ENCODE measurements at places on chromosomes 5 and 9.

GRCh38 chr9:35108461-35108860, 5.5 kb upstream of the STOML2 start:
- DNase-seq: no peak

- no peak for DNase-seq
Observed at GRCh38 chr9:73782166-73782565, 630.5 kb downstream of the ANXA1 start.

DNA sequence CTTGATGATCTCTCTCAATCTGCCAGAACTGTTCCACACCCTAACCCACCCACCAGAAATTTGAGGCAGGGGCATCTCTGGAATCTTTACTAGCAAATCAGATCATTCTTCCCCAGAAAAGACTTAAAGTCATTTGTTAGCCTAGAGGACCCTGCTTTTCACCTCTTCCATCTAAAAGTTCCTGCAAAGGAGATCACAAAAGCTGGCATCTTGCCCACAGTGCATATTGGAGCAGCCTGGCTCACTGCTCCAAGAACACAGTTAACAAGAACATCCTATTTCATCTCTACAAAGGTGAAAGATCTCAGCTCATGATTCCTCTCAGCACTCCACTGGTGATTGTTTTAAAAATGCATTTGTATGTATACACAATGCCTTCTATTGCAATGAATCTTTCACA, 36.3 kb downstream of the GABRP start:
- DNase-seq: no peak

DNA sequence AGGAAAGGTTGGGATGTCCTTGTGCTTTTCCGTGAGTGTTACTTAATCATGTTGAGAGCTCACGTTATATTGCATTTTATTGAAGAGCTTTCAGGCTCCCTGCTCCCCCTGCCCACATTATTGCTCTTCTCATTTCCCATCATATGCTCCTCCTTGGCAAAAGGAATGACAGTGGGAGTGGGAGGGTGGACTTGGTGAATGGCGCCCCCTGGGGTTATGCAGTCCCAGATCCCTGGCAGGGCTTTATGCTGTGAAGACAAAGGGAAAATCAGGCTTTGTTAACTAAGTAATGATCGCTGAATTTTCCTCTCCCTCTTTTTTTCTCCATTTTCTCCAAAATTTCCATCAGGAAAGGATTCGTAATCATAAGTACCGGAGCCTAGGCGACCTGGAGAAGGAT, 166.6 kb downstream of the SMARCA2 start:
- DNase-seq: no peak
